Lung (tissue), 17 donors: ENCODE measurements at places on chromosomes 12 and 14. TPM values are rescaled to one million over a fixed set of nuclear protein-coding genes. Genes with fewer than 3 reads are reported as not detected.

VWF gene
- polyA plus RNA-seq, result 226 TPM

DNA sequence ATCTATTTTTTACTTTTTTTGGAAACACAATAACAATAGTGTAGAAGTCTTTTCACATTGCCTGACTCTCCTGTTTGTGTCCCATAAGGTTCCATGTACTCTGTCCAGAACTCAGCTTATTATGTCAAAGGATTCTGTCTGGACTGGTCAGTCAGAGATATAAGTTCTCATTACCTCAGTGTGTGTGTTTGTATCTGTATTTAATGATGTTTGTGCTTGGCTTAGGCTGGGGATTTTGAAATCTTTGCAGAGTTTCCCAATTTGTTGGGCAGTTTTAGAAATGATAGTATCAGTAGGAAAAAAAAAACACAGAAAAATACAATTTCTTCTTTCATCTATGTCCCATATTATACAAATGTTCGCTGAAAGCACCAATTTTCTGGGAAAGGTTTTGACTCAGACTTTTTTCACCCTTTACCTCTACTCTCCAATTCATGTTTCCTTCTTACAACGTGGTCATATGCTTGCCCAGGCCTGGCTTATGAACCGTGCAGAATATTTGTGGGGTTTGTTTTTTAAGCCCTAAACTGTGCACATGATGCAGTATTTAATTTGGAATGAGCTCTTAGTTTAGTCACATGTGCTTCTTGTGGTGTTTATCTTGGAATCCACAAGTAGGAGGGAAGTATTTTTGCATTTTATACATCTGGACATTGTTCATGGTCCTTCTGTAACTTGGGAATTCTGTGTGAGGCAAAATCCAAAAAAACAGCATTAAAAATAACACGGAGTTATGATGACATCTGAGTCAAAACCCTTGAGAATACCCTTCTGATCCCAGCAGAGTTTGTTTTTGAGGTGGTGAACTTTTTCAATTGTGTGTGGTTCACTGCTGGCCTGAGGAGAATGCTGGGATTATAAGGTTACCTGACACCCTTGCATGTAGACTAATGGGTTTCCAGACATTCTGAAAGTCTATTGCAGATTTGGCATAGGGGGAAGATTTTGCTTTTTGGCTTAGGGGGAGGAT, 121.2 kb downstream of the RAD51B start:
- DNase-seq, result peak; percentile 27

- no peak for DNase-seq
Observed at GRCh38 chr14:102729268-102729667, 48.0 kb upstream of the TRAF3 start.

DNA sequence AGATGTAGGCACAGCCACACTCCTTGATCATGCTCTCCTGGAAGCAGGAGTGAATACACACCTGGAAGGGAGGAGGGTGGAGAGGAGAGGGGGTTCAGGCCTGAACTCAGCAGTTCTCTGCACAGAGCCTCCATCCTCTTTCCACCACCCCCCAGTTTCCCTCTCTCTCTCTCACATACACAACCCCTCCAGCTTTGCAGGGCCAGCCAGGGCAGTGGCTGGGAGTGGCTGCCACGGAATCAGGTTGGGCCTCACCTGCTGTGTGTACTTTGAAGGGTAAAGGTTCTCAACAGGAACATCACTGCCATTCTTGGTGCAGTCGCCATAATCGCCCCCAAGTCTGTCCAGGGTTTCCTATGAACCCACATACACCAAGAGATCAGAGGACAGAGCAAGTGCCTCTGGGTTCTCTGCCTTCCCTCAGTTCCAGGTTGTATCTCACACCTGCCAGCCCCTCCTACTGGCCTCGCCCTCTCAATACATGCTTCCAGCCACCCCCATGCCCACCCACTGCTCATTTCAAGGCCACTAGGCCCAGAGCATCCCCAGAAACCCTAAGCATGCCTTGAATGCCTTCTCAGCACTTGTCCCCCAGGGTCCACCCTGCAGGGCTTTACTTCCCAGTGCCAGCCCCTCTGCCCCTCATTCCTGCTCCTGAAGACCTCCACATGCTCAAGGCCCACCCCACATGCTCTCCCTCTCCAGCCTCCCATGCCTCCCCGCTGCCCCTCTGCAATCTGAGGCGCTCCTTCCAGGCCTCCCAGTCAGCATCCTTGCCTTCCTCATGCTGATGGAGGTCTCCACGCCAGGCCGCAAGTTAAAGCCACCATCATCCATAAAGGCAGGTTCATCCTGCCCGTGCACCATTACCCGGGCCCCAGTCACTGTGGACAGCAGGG, 12.9 kb upstream of the TNFRSF1A start:
- DNase-seq, result no peak

- peak; percentile 83 for DNase-seq
Observed at GRCh38 chr14:60648934-60649874, at the start of gene SIX1. Gene SIX1, minus strand, starts transcription at chr14:60649477. Its CDS starts 288 bp downstream, at chr14:60649189.

DNA sequence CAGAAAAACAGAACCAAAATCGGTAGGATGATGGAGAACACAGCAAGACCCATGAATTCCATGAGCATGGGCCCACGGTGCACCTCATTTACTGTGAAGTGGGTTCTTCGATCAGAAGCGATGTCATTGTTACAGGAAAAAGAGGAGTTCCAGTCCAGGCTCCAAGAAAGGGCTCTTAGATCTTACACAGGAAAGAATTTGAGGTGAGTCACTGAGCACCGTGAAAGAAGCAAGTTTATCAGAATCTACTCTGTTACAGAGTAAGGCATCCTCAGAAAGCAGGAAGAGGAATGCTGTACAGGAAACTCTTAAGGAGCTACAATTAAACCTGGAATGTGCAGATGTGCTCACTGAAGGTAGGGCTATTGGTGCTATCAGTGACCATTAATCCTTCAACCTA, 11.6 kb upstream of the CHFR start:
- no peak for DNase-seq

DNA sequence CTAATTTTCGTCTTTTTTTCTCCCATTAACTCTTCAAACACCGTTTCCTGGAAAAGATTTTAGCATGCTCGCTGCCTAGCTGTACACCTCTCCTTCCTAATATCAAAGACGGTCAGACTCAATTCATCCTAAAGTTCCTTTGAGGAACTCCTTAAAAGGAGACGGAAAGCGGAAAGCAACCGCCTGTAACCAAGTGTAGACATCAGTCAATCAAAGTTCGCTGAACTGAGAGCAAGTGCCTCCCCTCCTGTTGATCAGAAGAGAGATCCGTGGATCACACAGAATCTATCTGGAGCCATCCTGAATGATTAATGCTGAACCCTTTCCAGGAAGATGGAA, 412 bp upstream of the TEP1 start:
- DNase-seq, result no peak

DNA sequence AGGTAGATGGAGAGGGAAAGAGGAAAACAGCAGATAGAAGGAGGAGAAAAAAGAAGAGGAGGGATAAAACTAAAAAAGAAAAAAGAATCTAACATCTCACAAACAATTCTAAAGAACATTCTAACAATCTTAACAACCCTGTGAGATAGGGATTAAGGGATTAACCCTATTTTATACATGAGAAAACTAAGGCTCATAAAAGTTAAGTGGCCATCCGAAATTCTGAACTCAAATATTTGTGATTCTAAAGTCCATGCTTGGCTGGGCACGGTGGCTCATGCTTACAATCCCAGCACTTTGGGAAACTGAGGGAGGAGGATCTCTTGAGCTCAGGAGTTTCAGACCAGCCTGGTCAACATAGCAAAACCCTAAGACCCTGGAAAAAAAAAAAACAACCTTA, 13.1 kb downstream of the KIF21A start:
- no peak for DNase-seq

DNA sequence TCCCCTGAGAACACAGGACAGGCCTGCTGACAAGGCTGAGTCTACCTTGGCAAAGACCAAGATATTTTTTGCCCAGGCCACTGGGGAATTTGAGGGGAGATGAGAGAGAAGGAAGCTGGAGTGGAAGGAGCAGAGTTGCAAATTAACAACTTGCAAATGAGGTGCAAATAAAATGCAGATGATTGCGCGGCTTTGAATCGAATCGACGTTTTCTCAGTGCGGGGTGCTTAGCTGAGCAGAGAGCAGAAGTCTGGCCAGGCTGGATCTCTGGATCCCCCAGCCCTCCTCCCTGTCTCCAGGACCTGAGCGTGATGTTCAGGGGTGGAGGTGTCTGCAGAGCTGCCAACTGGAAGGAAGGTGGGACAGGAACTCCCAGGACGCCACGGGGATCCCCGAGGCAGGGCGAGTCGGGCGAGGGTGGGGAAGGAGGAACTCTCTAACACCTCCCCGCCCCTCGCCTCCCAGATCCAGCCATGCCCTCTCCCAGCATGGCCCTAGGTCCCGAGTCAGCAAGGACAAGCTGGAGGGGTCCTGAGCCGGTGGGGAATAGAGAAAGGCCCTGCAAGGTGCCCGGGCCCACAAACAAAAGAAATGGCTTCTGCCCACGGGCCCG, 527 bp upstream of the CARMIL3 start:
- DNase-seq, result no peak
